Jurkat, Clone E6-1 (cell line): ENCODE measurements at places on chromosomes 11 and 22.

GRCh38 chr11:57546869-57547475, 9.6 kb downstream of the SMTNL1 start:
- no peak for DNase-seq

GRCh38 chr11:67262731-67263675, 3.3 kb upstream of the GRK2 start:
- DNase-seq, result peak; percentile 69

DNA sequence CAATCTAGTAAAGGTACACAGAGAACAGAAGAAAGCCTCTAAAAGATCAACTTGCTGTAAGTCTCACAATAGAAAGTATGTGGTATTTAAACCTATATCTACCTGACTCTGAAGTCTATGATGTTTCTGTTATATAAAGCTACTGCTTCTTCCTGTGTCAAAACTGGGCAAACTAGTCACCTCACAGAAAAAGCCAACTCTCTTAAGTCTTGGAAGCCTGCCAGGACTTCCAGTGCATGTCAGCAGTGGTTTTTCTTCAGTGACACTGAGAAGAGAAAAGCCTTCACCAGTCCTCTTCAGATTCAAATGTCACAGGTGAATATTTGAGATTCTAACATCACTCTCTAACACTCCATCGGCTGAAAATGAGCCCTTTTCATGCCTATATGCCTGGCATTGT, 808.0 kb downstream of the DLG2 start:
- DNase-seq, result peak; percentile 29

- DNase-seq, result no peak
These were observed 147.2 kb downstream of the CTTN start for GRCh38 chr11:70545610-70545912.

DNA sequence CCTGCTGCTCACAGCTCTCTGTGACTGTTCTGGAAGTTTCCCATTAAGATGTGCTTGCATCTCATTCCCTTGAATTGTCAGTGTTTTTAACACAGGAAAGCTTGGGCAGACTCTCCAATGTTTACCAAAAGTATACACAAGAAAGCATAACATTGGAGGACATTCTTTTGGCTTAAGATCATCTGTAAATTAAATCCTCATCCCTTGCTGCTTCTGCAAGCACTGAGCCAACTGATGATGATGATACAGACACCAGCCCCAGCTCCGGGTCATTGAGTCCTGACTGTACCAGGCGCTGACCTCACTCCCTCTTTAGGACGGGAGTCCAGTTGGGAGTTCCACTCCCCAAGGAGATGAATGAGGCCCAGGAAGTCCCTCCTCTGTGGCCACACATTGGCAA, 23.8 kb downstream of the CD82 start:
- no peak for DNase-seq

DNA sequence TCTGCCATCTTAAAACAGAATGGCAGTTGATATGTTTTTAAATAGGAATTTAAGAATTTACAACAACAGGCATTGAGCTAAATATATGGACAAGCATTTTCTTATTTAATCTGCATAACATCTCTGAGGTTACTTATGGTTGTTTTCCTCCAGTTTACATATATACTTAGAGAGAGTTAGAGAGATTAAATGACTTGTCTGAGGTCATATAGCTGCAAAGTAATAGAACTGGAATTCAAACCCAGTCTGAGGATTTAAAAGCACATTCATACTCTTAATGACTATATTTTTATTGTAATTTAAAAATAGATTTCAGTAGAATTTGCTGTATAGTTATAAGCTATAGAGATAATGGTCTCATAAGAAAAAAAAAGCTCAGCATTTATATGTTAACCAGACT, 81.4 kb upstream of the GRIK4 start:
- no peak for DNase-seq

- DNase-seq, result no peak
These were observed 350.7 kb downstream of the LARGE1 start for GRCh38 chr22:33569559-33569958.

DNA sequence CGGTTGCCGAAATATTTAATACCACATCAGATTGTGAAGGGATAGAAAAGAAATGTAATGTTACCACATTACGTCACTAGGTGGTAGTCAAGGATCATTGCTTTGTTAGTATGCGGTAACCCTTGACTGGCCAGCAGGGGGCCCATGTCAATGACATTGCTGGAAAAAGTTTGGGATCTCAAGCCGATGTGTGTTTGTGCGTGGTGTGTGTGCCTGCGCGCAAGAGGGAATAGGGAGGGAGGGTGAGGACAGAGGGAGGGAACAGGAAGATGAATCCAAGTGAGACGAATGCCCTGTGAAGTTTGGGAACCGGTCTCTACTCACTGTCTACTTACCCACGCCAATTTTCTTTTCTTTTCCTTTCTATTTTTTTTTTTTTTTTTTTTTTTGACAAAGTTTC, 10.7 kb upstream of the MRGPRX2 start:
- DNase-seq, result peak; percentile 81

- DNase-seq, result no peak
These were observed 57.5 kb upstream of the THY1 start for GRCh38 chr11:119480380-119481020.

DNA sequence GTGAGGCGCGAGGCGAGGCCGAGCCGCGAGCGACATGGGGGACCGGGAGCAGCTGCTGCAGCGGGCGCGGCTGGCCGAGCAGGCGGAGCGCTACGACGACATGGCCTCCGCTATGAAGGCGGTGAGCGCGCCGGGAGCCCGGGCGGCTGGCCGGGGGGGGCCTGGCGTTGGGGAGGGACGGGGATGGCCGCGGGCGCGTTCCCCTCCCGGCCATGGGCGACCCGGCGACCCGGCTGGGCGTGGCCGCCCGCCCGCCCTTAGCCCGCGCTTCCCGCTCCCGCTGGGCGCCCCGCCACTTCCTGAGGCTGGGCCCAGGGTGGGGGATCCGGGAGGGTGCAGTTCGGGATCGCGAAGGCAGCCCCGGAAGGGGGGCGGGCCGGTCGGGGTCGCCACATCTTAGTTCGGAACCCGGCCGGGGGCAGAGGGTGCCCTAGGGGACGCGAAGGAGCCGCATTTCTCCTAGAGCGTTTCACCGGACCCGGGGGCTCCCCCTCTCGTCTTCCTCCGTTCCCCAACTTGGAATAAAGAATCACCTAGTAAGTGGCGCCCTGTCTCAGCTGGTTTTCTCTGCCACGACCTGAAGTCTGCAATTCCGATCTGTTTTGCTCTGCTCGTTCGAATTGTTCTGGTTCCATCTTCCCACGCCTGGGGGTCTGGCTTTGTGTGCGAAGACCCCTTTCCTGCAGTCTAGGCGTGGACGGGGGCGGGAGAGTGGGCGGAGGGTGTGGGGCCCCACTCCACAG, 536 bp downstream of the YWHAH start:
- DNase-seq, result no peak

DNA sequence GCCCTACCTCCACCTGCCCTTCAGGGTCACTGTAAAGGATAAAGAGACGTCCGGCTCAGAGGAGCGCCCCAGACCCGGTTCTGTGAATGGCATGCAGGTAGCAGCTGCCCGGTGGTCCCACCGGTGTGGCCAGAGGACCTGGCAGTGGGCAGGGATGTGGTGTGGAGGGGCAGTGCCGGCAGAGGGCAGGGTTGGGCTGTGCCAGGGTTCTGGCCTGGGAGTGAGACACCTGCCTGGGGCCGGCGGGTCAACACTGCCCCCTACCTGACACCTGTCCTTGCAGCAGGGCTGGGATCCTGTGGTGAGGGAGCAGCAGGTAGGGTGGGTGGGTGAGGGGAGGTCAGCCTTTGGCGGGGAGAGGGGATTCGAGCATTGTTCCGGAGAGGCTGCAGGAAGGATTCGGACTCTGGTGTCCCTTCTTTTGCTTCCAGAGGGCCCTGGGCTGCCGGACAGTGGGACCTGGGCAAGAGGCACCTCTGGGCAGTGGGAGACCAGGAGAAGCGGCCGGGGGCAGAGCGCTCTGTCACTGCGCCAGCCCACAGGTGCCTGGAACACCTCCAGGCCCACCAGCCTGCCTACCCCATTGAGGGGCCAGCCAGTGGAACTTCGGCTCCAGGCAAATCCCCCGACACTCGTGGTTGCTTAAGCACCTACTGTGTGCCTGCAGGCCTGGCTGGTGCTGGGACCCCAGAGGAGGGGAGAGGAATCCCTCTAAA, 1.6 kb upstream of the PHLDA2 start:
- DNase-seq, result no peak

DNA sequence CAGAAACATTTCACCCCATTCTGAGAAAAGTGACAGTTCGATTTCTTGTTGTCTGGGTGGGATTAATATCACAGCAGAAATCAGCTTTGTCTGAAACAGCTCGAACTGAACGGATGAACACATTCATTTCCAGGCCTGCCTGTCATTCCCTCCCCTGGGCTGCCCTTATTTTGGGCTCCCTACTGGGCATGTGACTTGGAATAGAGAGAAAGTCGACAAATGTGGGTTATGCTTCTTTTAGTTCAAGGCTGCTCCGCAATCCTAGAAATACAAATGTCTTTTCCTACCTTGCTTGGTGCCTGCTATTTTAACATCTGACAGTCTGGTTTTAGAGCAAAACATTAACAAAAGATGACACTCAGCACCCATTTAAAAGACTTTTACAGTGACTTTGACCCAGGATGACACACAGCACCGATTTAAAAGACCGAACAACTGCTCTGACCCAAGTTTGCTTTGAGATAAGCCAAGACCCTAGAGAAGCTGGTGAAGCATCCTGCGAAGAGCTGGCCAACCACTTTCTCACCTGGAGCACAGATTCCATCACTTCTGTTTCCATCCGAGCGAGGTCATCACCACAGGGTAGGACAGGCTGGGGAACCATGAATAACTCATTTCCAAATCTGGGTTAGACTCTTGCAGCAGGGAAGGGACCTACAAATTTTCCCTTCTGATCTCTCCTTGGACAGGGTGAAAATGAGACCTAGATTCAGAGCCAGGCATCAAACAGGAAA, 13.1 kb downstream of the CLMP start:
- DNase-seq, result no peak

DNA sequence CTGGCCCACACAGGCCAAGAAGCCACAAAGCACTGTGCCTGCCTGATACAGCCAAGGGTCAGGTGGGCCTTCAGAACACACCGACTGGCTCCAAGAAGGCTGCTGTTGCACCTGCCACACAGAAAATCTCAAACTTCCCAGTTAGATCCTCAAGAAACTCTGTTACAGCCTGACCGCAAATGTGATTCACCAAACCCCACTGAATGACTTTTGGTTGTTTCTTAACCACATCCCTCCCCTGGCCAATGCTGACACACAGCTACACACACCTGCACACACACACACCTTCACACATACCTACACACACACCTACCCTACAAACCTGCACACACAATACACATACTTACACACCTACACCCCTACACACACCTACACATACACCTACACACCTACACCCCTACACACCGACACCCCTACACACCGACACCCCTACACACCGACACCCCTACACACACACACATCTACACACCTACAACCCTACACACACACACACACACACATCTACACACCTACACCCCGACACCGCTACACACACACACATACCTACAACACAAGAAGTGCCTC, 31.5 kb downstream of the CDKN1C start:
- DNase-seq, result peak; percentile 12

- no peak for DNase-seq
These were observed 7.0 kb downstream of the LGR4 start for GRCh38 chr11:27465629-27466028.

- DNase-seq, result no peak
These were observed 52.6 kb downstream of the ARHGAP42 start for GRCh38 chr11:100739666-100740065.

- no peak for DNase-seq
These were observed 28.4 kb downstream of the TMPRSS5 start for GRCh38 chr11:113677685-113678084.

- no peak for DNase-seq
These were observed 969 bp downstream of the SCN3B start for GRCh38 chr11:123653483-123653826.

DNA sequence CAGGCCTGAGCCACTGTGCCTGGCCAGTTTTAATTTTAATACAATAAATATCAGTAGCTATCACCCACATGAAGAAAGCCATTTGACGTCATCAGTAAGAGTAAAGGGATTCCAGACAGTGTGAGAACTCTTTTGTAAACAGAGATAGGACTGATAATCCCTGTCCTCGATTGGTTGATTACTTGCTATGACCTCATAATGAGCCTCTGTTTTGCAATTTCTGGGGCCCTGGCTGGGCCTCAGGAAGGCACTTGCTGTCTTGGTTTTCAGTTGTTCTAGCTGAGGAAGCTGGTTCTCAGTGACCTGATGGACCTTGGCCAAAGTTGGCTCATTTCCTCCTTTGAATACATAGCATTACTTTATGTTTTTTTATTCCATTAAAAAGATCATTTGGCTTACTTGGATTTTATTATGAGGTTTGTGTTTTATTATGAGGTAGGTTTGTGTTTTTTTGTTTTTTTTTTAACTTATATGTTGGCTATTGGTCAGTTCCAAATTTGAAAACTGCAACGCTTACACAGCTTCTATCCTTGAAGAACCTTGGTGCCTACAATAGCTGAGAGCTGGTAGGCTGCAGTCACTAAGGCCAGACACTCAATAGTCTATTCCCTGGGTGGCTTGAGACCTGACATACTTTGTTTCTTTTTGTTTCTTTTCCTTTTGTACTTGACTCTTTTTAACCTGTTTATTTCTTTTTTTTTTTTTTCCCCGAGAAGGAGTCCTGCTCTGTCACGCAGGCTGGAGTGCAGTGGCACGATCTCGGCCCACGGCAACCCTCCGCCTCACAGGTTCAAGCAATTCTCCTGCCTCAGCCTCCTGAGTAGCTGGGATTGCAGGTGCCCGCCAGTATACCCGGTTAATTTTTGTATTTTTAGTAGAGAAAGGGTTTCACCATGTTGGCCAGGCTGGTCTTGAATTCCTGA, 20.0 kb downstream of the MARK2 start:
- no peak for DNase-seq

GRCh38 chr11:71165771-71166170, 86.6 kb downstream of the SHANK2 start:
- no peak for DNase-seq

DNA sequence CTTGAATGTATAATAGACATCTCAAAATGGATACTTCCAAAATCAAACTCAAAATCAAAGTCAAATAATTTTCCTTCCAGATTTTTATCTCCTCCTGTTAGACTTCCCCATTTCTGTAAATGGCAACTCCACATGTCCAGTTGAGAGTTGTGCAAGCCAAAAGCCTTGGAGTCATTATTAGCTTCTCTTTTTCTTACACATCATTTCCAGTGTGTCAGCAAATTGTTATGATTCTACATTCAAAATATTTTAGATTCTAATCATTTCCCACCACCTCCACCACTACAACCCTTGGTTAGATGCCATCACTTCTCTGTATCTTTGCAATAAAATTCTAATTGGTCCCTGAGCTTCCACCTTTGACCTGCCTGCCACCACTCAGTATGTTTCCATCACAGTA, 155.7 kb downstream of the CNTN5 start:
- no peak for DNase-seq
